ENCODE measurements at places on chromosomes 11 and 22.

- no peak for DNase-seq
Measured at GRCh38 chr11:74462009-74462408, 5.3 kb downstream of the KCNE3 start.

- peak; percentile 75 for DNase-seq
Measured at GRCh38 chr22:42933485-42934091, 76.5 kb upstream of the ARFGAP3 start.

- DNase-seq = no peak
Measured at GRCh38 chr11:118909619-118910308, 16.0 kb downstream of the BCL9L start.

- no peak for DNase-seq
Measured at GRCh38 chr11:130964058-130964792, 47.9 kb upstream of the SNX19 start.

DNA sequence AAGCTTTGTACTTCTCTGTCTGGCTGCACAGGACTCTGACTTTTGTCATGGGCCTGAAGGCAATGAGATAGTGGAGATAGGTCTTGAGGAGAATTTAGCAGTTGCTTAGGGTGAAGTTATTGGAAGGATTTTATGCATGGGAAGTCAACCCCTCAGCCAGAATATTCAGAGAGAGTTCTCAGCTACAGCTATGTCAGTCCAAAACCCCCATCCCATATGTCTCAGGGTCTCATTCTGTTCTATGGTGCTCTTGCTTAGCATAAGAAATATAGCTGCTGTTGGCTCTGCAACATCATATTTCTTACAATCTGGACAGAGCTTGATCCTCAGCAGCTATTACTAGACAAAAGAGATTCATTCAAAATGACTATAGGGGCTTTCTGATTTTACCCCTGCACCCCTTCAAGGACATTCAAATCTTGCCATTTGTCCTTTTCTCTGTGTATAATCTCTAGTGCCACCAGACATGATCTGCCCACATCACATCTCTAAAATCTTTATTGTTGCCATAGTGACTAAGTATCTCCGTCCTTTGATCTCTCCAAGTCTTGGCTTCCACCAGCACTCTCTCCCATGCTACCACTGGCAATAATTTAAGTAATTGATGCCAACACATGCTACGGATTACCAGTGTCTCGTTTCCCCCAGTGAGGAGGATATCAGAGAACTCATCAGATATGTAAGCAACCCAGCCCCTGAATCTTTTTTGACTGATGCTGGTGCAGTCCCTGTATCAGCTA is 327.1 kb upstream of the ISX start:
- DNase-seq = no peak

- DNase-seq = no peak
Measured at GRCh38 chr11:9905960-9906791, 242.3 kb downstream of the SWAP70 start.

DNA sequence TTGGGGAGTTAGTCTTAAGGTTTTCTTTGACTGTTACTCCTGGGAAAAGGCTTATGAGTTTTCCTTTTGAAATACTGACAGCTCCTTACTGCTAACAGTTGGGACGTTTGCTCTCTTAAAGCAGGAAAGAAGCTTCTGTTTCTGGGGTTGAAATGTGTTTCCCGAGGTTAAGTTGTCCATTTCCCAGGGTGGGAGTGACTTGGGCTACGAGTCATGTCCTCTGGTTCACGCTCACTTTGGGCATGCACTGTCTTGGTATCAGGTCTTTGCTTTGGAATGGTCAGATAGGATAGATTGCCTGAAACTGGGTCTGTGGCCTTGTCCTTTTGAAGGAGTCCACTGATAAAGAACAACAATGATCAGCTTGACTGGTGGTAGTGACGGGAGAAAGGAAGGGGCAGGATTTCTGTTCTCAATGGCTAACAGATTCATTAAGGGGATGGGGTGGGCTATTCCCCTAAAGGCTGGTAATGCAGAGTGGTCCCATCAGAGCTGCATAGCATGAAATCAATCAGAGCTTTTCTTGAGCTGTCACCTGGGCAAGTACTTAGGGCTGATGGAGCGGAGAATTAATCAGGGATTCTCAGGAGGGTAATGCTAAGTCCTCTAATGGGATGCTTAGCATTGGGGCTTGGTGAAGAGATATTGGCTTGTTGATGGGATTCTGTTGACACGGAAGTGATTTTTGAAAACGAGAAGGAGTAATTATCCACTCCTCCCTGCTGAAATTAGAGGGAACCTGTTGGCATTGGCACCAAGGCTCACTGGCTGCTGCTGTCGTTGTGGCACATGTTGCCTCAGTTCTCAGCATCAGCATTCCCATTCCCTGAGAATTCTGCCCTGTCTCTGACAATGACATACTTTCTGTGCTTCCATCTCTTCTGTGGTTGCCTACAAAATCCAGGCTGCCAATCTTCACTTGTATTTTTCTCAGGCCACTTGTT is 81.6 kb downstream of the TEAD1 start:
- no peak for DNase-seq

GRCh38 chr11:94613120-94613519 is 46.0 kb downstream of the PIWIL4 start:
- DNase-seq = no peak

GRCh38 chr11:128595775-128596174 is 8.4 kb upstream of the ETS1 start:
- DNase-seq = no peak

DNA sequence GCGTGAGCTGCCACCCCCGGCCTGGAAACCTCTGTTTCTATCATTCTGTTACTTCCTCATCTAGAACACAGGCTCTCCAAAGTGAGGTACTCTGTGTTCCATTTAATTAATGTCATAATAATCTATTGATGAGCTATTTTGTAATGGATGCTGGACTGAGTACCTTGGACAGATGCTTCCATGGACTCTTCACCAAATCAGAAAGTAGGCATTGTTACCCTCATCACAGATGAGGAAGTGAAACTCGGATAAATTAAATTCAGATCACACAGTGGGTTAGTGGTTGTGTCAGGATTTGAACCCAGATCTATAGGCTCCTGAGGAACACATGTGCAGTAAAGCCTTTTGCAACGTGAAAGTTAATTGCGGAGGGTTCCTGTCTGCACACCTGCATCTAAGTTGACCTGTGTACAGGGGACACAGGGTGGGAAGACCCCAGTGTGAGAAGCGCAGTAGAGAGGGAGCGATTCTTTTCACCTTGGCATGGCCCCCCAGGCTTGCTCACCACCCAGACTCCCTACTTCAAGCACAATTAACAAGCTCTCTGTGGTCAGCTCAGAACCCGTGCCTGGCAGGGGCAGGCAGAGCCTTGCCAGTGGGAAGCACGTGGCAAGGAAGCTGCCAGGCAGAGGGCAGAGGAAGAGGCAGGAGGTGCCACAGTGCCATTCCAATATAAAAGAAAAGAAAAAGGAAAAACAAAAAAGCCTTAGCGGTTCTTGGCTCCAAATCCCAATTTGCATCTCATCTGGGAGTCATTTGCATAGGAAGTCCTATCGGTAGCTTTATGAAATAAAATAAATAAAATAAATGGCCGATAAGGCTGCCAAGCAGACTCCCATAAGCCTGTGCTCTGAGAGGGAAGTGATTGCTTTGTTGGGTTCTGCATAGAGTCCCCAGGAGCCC is 239.3 kb downstream of the GRIK4 start:
- DNase-seq = no peak

- DNase-seq = no peak
Measured at GRCh38 chr22:39459681-39460080, 2.9 kb downstream of the MGAT3 start.

GRCh38 chr22:46674367-46674781 is 54.2 kb downstream of the GRAMD4 start:
- peak; percentile 82 for DNase-seq

DNA sequence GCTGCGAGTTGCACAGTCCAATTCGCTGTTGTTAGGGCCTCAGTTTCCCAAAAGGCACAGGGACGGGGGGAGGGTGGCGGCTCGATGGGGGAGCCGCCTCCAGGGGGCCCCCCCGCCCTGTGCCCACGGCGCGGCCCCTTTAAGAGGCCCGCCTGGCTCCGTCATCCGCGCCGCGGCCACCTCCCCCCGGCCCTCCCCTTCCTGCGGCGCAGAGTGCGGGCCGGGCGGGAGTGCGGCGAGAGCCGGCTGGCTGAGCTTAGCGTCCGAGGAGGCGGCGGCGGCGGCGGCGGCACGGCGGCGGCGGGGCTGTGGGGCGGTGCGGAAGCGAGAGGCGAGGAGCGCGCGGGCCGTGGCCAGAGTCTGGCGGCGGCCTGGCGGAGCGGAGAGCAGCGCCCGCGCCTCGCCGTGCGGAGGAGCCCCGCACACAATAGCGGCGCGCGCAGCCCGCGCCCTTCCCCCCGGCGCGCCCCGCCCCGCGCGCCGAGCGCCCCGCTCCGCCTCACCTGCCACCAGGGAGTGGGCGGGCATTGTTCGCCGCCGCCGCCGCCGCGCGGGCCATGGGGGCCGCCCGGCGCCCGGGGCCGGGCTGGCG is at the start of gene BCR:
Gene BCR (plus strand): TSS at position 209 of the 592 bp plus-strand sequence. CDS start 452 bp downstream, outside the sequence.
- DNase-seq = peak; percentile 92

DNA sequence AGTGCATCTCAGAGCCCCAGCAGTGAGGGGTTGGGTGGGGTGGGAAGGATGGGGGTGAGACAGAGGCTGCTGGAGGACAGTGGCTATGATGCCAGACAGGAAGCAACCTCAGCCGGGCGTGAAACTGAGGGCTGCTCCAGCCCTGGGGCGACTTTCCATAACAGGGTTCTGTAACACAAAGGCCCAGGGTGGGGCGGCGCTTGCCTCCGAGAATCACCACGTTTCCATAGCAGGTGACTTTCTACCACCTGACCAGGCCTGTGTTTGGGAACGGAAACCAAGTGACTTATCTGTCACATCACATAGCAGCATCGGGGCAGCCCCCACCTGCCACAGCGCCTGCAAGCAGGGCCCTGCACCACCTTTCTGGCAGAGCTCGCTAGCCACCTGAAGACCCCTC is 85.8 kb downstream of the TRMU start:
- peak; percentile 42 for DNase-seq

DNA sequence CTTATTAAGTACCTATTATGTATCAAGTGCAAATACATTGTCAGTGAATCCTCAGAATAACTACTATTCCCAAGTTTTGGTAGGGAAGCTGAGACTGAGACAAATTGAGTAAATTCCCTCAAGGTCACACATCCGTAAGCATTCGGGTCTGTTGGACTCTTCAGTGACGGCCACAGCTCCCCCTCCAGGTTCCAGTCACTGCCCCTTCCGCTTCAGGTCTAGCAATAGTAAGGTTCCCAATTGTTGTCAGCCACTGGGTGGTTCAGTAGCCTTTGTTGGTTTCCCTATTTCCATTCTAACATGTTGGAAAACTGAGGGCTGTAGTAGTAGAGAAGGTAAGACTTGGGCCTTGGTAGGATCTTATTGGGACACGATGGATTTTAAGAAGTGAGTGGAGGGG is 54.9 kb upstream of the TNRC6B start:
- DNase-seq = no peak

DNA sequence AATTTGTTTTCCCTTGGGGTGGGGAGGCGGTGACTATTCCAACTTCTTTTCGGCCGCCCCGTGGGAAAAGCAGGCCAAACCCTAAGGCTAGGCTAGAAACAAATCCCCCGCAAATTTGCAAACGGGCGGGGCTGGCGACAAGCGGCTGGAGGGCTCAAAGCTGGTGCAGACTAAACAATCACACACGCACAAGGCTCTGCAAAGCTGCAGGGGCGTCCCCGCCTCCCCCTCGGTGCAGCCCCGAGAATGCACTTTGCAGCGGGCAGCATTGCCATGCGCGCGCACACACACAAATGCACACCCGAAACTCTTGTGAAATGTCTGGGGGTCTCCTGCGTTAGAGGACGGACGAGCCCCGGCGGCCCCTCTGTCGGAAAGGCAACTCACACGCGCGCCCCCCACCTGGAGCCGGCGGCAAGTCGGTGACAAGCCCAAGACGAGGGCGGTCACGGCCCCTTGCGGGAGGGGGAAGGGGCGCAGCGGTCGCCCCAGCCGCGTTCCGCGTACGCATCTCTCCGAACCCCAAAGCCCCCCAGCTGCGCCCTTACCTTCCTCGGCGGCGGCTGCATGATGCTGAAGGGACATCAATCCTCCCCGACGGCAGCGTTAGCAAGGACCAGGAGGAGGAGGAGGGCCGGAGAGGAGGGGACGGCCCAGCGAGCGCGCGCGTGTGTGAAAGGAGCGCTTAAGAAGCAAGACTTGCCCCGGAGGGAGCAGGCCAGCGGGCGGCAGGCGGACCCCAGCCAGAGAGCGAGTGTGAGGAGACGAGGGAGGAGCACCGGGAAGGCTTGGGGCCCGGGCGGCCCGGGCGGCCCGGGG is 600 bp downstream of the FCHSD2 start:
- peak; percentile 77 for DNase-seq

DNA sequence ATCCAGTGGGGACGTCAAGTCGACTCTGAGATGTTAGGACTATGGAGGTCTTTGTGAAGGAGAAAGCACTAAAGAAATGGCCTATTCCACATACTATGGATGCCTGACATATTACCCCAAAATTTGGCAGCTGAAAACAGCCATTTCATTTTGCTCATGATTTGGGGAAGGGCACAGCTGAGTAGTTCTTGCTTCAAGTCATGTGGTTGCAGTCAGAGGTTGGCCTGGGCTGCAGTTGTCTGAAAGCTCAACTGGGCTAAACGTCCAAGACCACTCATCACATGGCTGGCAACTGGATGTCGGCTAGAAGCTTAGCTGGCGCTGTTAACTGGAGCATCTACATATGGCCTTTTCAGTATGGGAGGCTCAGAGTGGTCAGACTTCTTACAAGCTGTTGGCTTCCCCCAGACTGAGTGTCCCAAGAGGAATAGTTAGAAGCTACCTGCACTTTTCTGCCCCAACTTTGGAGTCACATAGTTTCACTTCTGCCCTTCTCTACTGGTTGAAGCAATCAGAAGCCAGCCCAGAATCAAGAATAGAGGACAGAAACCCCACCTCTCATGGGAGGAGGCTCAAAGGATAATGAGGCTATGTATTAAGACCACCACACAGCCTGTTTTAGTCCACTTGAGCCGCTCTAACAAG is 14.1 kb downstream of the SLC35C1 start:
- no peak for DNase-seq

DNA sequence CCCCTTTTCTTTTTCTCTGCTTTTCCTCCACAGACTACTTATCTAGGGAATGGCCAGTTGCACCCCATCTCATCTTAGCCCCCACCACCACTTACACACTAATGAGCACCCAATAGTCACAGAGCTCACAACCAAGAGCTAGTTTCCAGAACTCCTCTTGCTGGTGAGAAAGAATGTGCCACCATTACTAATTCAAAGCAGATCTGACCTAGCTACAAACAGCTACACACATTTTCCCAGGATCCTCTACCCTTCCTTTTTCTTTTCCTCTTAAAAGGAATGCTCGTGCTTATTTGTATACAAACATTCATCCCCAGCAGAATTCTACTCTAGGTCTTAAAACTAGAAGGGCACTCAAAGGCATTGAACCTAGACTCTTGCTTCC is 136.8 kb downstream of the CD44 start:
- no peak for DNase-seq

Measured in GM20000 (cell line).